ENCODE measurements at places on chromosomes 11 and 22. TPM values are rescaled to one million over a fixed set of nuclear protein-coding genes. Genes with fewer than 3 reads are reported as not detected.

DNA sequence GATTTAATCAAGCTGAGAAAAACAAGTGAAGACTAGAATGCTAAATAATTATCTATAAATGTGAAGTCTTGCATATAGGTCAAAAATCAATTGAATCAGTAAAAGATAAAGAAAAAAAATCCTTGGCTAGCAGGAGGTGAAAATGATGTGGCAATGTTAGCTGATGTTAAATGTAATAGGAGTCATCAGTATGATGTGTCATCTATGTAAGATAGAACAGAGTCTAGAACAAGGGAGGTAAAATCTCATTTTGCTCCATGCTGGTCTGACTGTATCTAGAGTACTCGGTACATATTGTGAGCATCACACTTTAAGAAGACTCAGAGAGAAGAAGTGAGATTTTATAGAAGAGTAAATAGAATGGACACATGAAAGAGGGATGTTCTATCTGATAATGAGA lies 721.2 kb downstream of the ETS1 start:
- H3K27me3 ChIP-seq = peaks cover 2% of the 10 kb centered on the region
- no peaks in the 10 kb centered on the region for H3K36me3 ChIP-seq
- H3K27ac ChIP-seq = no peak overlapping the region
- H3K4me3 ChIP-seq = no peak overlapping the region
- no peaks in the 10 kb centered on the region for H3K4me1 ChIP-seq

DNA sequence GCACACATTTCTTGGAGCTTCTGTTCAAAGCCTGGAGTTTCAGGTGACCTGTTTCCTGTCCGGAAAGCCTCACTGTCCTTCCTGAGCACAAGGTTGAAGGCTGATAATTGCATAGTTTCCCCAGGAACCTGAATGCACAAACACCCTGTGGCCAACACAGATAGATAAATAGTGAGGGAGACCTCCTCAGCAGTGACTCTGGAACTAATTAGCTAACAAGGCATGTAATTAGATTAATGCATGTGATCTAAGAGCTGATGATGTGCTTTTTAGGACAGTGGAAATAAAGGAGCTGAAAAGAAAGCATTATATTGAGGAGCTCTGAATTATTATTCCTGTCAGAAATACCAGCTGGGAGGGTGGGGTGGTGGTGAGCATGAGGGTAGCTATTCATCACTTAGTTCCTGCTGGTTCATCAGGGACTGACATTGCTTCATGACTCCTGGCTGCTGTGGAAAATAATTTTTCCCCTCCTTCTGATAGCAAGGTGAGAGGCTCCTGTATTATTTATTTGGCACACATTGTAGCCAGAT lies 101.1 kb downstream of the NELL1 start:
- H3K4me1 ChIP-seq = no peaks in the 10 kb centered on the region
- no peaks in the 10 kb centered on the region for H3K36me3 ChIP-seq
- no peak overlapping the region for H3K27ac ChIP-seq
- DNase-seq = no peak

DNA sequence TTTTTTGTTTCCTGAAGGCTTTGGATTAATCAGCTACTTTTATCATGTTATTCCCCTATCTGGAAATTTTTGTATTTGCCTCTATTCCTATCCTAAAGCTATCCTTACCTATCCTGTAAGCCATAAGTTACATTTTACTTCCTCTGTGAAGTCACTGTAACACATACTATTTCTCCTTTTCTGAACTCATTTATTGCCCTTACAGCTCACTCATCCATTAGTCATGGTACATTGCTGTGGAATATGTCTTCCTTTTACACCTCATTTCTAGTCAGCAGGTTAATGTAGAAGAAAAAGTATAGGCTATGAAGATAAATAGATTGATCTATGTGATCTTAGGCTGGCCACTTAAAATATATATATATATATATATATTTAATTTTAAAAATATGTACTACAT lies 28.0 kb downstream of the SWAP70 start:
- H3K36me3 ChIP-seq = peaks cover 11% of the 10 kb centered on the region
- DNase-seq = no peak
- no peak overlapping the region for H3K4me3 ChIP-seq
- no peaks in the 10 kb centered on the region for H3K27me3 ChIP-seq
- H3K4me1 ChIP-seq = no peaks in the 10 kb centered on the region

DNA sequence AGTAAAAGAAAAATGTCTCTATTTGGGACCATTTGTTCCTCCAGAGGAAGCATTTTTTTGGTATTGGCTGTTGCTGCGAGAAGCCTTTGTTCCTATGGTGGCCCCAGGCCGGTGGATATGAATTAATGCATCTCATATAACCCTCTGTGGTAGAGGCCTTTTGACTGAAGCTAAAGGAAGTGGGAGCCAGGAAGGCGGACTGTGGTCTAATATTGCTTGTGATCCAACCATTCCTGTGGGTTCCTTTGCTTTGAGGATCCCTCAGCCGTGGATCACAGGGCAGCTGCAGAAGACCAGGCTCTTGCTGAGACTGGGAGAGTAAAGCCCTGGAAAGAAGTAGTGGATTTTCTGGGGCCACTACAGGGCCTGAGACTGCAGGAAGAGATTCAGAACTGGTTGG lies 68.3 kb upstream of the NAV2 start:
- no peak for DNase-seq
- H3K36me3 ChIP-seq = no peaks in the 10 kb centered on the region
- H3K4me3 ChIP-seq = no peak overlapping the region
- peaks cover 6% of the 10 kb centered on the region for H3K27me3 ChIP-seq
- no peak overlapping the region for H3K27ac ChIP-seq

Gene RIC3
- total RNA-seq = 5.6 TPM

Gene GGTLC2
- not detected for total RNA-seq

Data from activated CD4-positive, alpha-beta memory T cell treated with anti-CD3 and anti-CD28 coated beads for 36 hours (primary cell).